ENCODE measurements at places on chromosomes 3 and 15.

GRCh38 chr15:82540984-82541431 is 751 bp upstream of the RPS17 start:
- DNase-seq = no peak

DNA sequence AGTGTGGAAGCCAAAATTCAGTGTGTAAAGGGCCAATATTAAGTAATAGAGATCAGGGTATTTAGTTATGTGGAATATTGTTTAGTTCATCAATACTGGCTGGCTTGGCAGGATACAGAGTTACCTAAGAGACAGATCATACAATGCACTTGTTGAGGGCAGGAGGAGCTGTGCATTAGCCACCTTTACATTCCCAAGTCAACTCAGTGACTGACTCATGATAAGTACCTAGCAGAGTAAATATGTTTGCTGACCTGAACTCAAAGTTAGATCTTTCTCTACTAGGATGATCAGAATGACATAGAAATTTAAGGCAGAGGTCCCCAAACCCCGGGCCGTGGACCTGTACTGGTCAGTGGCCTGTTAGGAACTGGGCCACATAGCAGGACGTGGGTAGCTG is 3.5 kb upstream of the ABHD17C start:
- no peak for DNase-seq

DNA sequence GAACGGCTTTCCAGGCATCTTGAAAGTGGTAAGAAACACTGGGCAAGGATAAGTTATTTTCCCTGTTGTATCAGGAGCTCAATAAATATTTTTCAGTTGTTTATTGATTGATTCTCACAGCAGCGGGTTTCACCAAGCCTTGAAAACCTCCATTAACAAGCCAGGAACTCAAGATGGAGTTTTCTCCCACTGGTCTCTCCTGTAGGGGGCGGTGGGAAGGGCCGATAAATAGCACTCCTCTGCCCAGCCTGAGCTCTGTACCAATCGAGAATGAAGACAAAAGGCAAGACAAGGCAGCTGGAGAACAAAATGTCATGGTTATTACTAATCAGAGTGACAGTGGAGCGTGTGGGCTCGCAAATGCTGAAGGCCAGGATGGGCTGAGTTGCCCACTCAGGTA is 7.4 kb downstream of the HRH1 start:
- no peak for DNase-seq

DNA sequence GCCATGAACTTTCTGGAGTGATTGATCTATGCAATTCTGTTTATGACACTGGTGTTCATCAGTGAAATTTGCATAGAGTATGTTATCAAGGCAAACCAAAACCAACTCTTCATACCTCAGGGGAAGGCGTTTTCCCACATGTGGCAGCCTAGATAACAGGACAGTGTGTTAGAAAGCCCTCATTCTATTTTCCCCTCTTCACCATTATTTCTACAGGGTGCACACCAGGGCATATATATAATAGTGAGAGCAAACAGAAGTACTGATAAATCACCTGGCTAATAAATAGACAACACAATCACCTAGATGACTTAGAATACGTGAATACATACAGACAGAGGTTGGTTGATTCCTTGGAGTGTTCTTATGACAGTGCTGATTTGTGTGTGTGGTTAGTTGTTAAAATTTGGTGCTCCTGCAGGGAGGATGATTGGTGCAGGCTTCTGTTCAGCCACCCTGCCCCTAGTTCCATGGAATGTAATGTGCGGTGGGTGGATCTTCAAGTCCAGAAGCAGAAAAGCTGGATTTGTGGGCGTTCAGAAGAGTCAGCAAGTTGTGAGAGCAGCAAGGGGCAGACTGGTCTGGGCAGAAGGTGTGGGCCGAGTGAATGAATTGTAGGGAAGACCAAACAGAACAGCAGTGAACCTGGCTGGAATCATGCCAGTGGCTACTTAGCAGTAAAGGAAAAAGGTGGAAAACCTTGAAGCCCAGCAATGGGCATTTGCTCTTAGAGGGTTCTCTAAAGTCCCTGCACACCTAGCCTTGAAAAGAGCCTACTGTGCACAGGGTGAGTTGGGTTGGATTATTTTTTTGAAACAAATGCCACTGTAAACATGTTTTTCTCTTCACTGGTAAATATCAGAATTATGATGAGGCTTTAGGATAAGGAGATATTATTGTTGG is 11.7 kb upstream of the RARRES1 start:
- no peak for DNase-seq

DNA sequence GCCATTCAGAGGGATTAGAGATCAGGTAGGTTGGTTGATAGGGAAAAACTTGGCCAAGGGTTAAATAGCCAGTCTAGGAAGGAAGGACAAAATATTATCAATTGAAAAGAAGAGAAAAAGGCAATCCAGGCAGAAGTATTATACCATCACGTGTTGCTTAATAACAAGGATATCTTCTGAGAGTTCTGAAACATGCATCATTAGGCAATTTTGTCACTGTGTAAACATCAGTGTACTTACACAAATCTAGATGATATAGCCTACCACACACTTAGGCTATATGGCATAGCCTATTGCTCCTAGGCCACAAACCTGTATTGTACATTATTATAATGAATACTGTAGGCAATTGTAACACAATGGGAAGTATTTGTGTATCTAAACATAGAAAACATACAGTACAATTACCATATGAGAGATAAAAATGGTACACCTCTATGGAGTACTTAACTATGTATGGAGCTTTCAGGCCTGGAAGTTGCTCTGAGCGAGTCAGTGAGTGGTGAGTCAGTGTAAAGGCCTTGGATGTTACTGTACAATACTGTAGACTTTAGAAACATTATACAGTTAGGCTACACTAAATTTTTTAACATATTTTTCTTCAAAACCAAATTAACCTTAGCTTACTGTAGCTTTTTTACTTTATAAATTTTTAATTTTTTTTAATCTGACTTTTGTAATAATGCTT is 2.7 kb downstream of the TEX55 start:
- no peak for DNase-seq

- DNase-seq = no peak
Measured at GRCh38 chr3:141477224-141477623, 9.6 kb upstream of the RASA2 start.

DNA sequence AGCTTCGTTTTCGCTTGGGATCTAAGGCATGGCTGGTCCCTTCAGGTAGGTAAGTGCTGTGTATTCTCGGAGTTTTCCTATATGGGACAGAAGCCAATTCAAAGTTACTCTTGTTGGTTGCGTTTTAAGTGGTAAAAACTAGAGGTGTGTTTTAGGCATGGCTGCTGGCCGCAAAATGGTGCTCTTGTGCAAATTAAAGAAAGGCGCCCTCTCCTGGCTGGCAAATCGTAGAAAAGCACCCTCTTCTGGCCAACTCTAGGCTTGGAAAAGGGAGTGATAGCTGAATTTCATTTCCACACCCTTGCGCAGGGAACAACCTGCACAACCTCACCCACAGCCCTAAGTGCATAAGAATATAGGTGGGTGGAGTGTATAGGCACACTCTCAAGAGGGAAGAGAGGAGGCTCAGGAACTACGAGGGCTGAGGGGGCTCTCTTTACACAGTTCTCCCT is 23.5 kb downstream of the DRD3 start:
- DNase-seq = peak; percentile 22

GRCh38 chr15:77854980-77855379 is 222.3 kb upstream of the LINGO1 start:
- DNase-seq = no peak

- no peak for DNase-seq
Measured at GRCh38 chr3:164918905-164919304, 159.4 kb downstream of the SI start.

GRCh38 chr15:81296186-81296585 is 27.8 kb downstream of the STARD5 start:
- DNase-seq = no peak

DNA sequence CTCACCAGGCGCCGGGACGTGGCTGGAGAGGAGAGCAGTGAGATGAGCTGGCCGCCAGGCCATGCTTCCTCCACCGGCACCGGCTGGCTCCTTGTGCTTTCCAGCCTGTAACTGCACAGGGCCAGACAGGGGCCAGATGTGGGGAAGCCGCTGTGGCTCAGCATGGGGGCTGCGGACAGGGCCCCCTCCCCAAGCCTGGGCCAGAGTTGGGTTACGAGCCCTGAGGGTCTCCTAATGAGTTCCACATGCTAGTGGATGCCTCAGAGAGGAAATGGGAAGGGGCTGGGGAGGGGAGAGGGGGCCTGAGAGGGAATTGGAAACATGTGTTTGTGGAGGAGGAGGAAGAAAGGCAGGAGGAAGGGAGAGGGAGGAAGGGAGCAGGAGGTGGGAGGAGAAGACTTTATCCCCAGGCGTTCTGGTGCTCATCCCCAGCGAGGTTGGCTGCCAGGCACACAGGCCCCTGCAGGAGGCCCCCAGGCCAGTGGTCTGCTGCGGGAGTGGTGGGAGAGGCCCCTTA is 11.7 kb upstream of the DUSP7 start:
- DNase-seq = no peak

GRCh38 chr15:72375501-72375845 is 341 bp downstream of the HEXA start:
- DNase-seq = no peak

- no peak for DNase-seq
Measured at GRCh38 chr15:94451466-94451865, 220.1 kb downstream of the MCTP2 start.

DNA sequence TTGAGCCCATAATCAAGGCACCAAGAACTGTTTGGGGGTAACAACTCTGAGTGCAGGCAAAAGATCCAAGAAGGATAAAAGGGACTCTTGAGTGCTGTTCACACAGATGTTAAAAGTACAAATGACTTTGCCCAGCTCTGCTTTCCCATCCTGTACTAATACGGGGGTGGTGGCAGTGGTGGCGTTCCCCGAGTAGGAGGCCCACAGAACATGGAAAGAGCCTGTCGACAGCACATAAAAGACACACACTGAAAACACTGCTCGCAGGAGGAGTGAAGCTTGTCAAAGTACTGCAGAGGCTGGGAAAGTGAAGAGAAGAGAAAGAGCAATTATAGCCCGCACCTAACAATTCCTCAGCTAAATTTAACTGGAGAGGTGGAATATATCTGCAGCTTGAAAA is 40.9 kb downstream of the HACD2 start:
- DNase-seq = no peak

DNA sequence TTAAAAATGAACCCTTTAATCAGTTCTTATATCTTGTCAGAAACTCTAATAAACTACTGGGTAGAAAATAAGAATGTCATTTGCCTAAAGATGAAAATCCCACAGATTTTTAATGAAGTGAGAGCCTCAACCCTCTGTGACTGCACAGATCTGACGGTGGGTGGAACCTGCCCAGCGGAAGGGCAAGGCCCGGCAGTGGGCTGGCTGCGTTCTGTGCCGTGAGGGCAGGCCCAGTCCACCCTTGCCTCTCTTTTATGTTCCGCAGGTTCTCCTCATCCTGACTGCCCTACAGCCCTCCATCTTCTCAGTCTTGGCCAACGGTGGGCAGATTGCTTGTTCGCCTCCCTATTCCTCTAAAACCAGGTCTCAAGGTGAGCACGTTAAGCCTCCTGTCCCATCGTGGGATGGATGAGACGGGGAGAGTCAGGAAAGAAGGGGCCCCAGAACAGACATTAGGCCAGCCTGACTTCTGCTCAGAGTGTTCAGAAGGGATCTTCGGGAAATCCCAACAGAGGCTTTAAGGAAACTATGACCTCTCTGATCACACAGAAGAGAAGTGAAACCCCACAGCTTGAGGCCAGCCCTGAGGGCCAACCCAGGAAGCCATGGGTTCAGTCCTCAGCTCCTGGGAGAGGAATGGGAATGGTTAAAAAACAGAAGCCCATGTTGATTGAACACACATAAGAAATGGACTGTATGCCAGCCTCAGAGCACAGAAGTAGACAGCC is 16.0 kb downstream of the SLC51A start:
- no peak for DNase-seq

- no peak for DNase-seq
Measured at GRCh38 chr3:37386627-37387230, 212.3 kb upstream of the LRRFIP2 start.

GRCh38 chr15:40313531-40314398 is 6.0 kb upstream of the PLCB2 start:
- peak; percentile 52 for DNase-seq

DNA sequence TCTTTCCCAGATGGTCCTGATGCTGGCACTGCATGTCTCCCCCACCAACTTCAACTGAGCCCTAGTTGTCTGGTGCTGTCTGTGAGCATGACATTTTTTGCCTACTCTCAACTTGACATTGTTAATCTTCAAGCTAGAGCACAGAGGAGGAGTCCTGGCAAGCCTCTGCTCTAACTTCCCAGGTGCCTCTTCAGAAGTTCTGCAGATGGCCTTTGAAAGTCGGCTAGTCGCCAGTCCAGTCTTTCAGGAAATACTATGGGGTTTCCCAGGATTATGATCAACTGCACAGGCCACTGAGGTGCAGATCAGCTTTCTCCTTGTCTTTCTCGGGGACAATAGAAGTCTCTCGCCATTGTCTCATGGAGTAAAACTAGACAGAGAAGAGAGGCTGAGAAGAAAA is 86.7 kb downstream of the ST8SIA2 start:
- DNase-seq = no peak

DNA sequence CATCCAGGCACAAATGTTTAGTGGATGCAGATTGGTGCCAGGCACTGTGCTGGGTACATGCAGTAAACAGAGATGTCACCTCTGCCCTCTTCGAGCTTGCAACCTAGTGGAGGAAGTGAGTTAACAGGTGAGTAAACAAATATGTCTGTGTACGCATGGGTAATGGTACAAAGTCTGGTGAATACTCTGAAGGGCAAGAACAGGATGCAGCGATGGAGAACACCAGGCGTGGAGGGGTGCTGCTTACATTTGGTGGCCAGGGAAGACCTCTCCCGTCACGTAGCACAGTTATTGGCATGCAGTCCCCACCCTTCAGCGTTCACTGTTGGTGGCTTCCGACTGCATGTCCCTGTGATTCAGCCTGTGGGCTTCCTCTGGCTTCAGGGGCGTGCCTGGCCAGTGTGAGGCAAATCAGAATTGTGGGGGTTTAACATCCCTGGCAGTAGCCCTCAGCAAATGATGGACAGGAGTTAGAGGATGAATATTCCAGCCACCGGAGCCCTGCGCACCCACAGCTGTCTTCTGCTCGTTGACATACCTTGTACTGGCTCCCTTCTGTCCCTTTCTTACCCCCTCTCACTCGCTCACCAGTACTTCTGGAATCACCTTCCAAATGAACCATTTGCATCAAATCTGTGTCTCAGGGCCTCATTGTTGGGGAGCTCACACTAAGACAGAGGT is 9.1 kb upstream of the HDAC11 start:
- no peak for DNase-seq

- no peak for DNase-seq
Measured at GRCh38 chr3:119257654-119258410, 17.2 kb upstream of the B4GALT4 start.

GRCh38 chr15:87429754-87430153 is 826.8 kb downstream of the NTRK3 start:
- DNase-seq = no peak

- no peak for DNase-seq
Measured at GRCh38 chr3:77304700-77305021, 264.8 kb downstream of the ROBO2 start.
